ENCODE measurements at places on chromosomes 1 and 21.

DNA sequence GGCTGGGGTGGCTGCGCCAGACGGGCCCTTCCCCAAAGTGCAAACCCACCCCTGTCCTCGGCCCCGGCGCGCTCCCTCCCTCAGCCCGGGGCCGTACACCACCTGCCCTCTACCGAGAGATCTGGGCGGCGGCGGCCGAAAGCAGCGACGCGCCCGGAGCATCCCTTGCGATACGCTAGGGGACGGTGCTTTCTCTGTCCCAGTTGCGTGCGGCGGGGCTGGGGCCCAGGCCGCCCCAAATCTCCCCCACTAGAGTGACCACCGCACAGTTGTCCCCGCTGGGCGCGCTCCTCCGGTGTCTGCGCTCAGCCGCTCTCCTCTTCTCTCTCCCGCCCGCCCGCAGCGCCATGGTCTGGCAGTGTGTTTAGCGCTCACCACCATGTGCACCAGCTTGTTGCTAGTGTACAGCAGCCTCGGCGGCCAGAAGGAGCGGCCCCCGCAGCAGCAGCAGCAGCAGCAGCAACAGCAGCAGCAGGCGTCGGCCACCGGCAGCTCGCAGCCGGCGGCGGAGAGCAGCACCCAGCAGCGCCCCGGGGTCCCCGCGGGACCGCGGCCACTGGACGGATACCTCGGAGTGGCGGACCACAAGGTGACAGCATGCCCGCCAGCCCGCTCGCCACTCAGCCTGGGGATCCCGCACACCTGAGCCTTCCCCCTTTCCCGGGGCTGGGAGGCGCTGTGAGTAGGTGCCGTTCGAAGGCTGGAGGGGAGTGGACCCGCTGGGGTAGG lies 1.0 kb downstream of the ST6GALNAC5 start:
- DNase-seq = no peak
- H3K27me3 ChIP-seq = peaks cover 59% of the 10 kb centered on the region
- H3K36me3 ChIP-seq = no peaks in the 10 kb centered on the region
- peak overlapping the region; percentile 46 for H3K4me3 ChIP-seq

DNA sequence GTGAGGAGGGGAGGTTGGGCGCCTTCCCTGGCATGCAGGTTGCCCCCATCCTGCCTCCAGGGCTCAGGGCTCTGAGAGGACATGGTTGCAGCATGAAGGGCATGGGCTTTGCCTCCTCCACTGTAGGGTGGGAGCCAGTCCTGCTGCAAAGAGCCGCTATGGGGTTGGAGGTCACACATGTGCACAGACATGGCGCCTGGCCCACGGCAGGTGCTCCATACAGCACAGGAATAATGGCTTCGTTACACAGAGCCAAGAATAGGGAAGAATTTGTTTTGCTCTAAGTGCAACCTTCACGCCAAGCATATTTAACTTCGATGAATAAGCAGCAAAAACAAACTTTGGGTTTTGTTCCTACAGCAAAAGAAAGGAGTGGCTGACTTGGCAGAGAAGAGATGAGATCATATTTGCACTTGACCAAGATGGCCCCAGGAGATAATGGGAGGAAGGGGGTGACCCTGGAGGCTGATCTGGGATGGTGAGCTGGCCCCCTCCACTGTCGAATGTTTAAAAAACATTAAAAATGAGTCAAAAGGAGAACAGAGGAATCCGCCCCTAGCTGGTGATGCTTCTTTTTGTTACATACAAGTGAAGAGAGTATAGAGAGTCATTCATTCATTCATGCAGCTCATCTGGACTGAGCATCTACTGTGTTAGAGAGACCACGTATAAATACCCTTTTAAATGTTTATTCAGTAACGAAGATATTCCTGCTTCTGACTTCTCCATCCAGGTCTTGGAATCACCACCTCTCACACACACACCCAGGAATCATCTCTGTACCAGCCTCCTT lies 12.4 kb upstream of the C2CD2 start:
- H3K27me3 ChIP-seq = peaks cover 11% of the 10 kb centered on the region
- no peak overlapping the region for H3K4me3 ChIP-seq
- H3K27ac ChIP-seq = no peak overlapping the region
- no peak for DNase-seq
- H3K4me1 ChIP-seq = peaks cover 4% of the 10 kb centered on the region
- no peaks in the 10 kb centered on the region for H3K36me3 ChIP-seq

DNA sequence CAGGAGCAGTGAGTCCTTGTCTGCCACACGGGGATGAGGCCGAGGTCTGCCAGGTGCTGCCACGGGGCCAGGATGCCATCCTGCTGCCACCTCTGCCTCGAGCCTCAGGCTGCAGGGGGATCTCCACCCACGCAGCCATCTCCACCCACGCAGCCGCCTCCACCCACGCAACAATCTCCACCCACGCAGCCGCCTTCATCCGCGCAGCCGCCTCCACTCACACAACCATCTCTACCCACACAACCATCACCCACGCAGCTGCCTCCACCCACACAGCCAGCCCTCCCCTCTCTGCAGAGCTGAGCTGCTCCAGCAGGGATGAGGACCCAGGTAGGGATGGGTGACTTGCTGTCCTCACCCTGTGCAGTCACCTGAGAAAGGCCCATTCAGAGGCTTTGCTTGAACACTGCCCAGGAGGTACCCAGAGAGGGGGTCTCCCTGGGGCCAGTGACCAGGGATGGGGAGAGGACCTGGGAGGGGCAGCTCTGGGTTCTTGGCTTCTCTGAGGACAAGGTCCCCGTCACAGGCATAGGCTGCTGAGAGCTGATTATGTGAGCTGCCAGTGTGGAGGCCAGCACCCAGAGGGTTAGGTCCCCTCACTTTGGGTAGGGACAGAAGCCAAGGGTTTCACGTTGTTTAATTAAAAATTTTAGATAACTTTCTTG lies 46.6 kb upstream of the TTC34 start:
- peaks cover 2% of the 10 kb centered on the region for H3K27me3 ChIP-seq
- H3K27ac ChIP-seq = no peak overlapping the region

DNA sequence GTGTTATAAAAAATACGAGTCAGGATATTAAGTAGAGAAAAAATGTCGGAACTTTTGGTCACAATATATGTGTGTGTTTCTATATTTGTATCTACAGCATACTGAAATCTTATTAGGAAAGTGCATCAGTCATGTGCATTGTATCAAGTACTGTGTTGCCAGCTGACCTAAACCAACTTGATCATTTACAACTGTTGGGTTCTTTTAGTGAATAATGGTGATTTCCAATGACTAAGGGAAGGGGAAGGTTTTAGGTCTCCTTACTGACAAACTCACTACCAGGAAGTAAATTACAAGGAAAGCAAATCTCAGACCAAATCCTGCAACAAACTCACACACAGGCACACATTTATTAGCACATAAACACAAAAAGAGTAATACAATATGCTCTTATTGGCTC lies 142.7 kb downstream of the TSEN15 start:
- H3K4me1 ChIP-seq = no peaks in the 10 kb centered on the region
- H3K36me3 ChIP-seq = no peaks in the 10 kb centered on the region
- no peak overlapping the region for H3K4me3 ChIP-seq
- DNase-seq = no peak
- H3K27ac ChIP-seq = no peak overlapping the region

- DNase-seq = no peak
- H3K4me1 ChIP-seq = no peaks in the 10 kb centered on the region
Observed at GRCh38 chr21:25890001-25890400, 155.2 kb downstream of the GABPA start.

DNA sequence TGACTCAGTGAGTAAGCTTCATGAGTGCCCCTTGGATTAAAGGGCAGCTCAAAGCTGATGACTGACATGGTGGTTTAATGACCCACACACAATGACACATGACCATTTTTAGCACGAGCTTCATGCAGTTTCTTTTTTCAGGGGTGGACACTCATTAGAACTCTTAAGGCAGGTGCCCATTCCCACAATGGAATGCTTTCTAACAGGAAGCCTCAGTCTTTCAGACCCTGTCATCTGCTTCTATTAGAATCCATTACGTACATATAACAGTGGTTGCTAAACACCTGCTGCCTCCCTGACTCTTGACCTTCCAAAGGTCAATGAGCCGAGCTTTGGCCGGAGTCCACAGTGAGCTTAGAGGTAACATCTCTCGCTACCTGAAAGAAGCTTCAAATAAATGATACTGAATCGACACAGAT lies 27.4 kb downstream of the AKNAD1 start:
- H3K4me1 ChIP-seq = peaks cover 4% of the 10 kb centered on the region
- H3K4me3 ChIP-seq = no peak overlapping the region
- DNase-seq = no peak

- H3K4me3 ChIP-seq = no peak overlapping the region
- H3K4me1 ChIP-seq = no peaks in the 10 kb centered on the region
- no peak for DNase-seq
- H3K36me3 ChIP-seq = no peaks in the 10 kb centered on the region
- no peaks in the 10 kb centered on the region for H3K27me3 ChIP-seq
- no peak overlapping the region for H3K27ac ChIP-seq
Observed at GRCh38 chr1:95475686-95476457, 241.9 kb downstream of the RWDD3 start.

- no peak overlapping the region for H3K4me3 ChIP-seq
- no peaks in the 10 kb centered on the region for H3K4me1 ChIP-seq
- H3K27me3 ChIP-seq = no peaks in the 10 kb centered on the region
- no peaks in the 10 kb centered on the region for H3K36me3 ChIP-seq
Observed at GRCh38 chr1:33986390-33987095, 122.7 kb downstream of the HMGB4 start.

DNA sequence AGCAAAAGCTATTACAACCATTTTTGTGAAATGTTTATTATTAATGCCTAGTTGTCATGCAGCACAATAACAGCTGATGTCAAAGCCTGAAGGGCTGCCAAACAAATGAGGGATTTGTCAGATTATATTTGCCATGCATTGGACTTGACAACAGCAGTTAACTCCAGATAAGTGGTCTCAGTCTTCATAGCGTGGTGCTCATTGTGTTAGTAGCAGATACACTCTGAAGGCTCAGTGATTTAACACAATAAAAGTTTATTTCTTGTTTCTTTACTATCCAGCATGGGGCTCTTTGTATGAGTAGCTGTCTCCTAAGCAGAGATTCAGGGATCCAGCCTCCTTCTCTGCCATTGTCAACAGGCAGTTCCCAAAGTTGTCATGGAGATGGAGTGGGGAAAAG lies 76.0 kb upstream of the PTGFRN start:
- no peaks in the 10 kb centered on the region for H3K4me1 ChIP-seq
- DNase-seq = no peak
- H3K4me3 ChIP-seq = no peak overlapping the region
- no peaks in the 10 kb centered on the region for H3K27me3 ChIP-seq
- H3K36me3 ChIP-seq = no peaks in the 10 kb centered on the region

- no peak overlapping the region for H3K4me3 ChIP-seq
- no peak for DNase-seq
- no peaks in the 10 kb centered on the region for H3K27me3 ChIP-seq
- H3K4me1 ChIP-seq = peaks cover 21% of the 10 kb centered on the region
- no peaks in the 10 kb centered on the region for H3K36me3 ChIP-seq
Observed at GRCh38 chr1:174017231-174017970, 4.8 kb downstream of the RC3H1 start.

DNA sequence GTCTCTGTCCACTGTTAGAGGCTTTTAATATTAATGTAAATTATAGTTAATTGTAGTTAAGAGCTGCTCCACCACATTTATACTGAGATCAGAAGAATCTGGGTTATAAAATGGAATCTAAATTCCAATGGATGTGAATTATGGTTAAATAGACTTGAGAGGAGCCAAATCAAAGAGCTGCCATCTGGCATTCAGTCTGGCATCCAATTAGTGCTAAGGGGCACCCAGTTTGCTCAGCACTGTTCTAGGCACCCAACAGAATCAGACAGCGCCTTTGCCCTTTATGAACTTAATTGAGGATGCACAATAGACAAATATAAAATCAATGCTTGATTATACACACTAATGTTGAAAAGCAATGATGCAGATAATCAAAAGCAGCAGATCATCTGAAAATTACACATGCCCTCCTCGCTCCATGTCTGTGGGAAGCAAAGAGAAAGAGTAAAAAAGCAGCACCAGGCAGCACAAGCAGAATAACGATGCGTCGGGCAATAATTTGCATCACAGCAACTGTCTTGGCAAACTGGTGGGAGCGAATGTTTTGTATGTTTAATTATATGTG lies 310.1 kb downstream of the BRINP2 start:
- H3K36me3 ChIP-seq = no peaks in the 10 kb centered on the region
- DNase-seq = no peak
- no peak overlapping the region for H3K27ac ChIP-seq
- no peaks in the 10 kb centered on the region for H3K27me3 ChIP-seq
- H3K4me3 ChIP-seq = no peak overlapping the region

DNA sequence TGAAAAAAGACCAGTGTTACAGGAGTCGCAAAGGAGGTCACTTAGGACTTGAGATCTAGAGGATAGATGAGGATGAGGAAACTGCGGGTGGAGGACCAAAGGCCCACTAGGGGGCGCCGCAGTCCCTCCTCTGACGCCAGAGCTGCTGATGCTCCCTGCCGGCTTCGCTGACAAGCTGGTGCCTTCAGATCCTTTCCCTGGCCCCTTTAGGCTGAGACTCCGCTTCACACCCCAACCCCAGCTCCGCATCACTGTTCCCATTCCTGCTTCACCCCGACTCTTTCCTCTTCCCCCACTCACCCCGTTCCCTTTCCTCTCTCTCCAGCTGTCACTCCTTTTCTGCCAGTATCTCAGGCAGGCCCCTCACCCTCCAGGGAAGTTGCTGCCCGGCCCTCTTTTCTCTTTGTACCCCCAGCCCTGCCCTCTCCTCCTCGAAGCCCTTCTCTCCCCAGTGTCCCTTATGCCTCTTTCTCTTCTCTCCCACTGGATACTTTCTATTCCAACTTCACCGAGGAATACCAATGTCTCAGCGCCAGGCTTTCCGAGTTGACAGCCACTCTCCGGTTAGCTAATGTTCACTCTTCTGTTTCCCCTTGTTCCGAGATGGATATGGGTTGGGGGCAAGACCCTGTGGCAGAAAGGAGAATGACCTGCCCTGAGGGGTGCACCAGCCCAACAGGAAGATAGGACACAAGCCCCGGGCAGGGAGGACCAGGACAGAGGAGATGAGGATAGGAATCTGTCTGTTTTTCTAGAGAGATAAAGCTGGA lies 4.5 kb downstream of the KCNJ9 start:
- DNase-seq = peak; percentile 69
- no peak overlapping the region for H3K27ac ChIP-seq
- H3K4me3 ChIP-seq = no peak overlapping the region
- H3K4me1 ChIP-seq = peaks cover 15% of the 10 kb centered on the region

GRCh38 chr1:229287267-229287666 lies 16.4 kb downstream of the RAB4A start:
- H3K36me3 ChIP-seq = peaks cover 27% of the 10 kb centered on the region
- H3K27ac ChIP-seq = no peak overlapping the region
- H3K27me3 ChIP-seq = no peaks in the 10 kb centered on the region
- no peak overlapping the region for H3K4me3 ChIP-seq
- no peak for DNase-seq

GRCh38 chr21:44199448-44199847 lies 41.3 kb downstream of the ICOSLG start:
- no peaks in the 10 kb centered on the region for H3K36me3 ChIP-seq
- no peaks in the 10 kb centered on the region for H3K27me3 ChIP-seq
- no peak for DNase-seq
- H3K4me3 ChIP-seq = no peak overlapping the region
- peaks cover 10% of the 10 kb centered on the region for H3K4me1 ChIP-seq

DNA sequence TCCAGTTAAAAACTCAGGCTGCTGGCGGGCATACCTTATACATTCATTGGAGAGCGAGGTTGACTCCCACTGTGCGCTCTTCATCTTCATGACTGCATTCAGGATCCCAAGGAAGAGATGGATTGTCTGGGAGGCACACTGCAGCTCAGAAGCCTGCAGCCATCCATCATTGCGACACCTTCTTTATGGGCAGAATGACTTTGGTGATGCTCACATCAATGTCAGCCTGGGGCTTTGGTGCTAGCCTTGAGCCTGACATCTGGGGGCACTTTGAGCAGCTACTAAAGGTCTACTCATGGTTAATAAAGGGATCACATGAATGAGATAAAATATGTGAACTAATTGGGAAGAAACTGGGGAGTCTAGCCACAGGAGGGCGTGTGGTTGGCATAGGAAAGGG lies 229.3 kb downstream of the PRDM2 start:
- H3K27ac ChIP-seq = no peak overlapping the region
- H3K27me3 ChIP-seq = no peaks in the 10 kb centered on the region
- H3K36me3 ChIP-seq = no peaks in the 10 kb centered on the region
- no peak for DNase-seq
- no peak overlapping the region for H3K4me3 ChIP-seq

Data from CD4-positive, alpha-beta T cell (primary cell).